ENCODE measurements at places on chromosomes 4 and X.

DNA sequence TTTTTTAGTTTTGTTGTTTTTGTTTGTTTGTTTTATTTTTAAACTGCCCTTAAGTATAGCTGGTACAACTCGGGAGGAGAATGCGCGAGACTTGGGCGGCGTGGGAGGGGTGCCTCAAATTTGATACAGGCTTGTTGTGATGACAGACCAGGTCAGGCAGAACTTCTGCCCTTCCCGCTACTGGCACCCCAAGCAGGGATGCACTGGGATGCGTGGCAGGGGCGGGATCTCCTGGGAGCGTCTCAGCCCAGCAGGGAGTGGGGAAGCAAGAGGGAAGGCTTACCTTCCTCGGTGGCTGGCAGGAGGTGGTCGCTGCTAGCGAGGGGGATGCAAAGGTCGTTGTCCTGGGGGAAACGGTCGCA is 851 bp downstream of the SFRP2 start:
- no peak for DNase-seq

- DNase-seq = peak; percentile 17
These were observed 35.7 kb upstream of the FAM241A start for GRCh38 chr4:112109360-112110058.

DNA sequence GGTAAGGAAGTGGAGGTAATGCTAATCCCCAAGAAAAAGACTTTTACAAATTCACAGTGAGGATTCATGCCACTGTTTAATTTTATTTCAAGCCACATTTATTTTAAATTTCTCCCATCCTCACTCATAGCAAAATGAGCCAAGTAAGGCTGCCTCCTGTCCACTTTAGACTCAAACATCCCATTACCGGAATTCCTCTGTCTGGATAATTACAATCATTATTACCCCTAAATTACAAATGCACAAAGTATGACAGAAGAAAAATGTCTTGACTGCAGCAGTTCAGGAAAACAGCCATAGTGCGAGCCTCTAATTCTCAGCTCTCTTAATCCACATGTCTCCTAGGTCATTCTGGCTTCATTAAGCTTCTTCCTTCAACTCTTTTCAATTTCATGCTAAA is 57.0 kb downstream of the MAPK10 start:
- DNase-seq = no peak

DNA sequence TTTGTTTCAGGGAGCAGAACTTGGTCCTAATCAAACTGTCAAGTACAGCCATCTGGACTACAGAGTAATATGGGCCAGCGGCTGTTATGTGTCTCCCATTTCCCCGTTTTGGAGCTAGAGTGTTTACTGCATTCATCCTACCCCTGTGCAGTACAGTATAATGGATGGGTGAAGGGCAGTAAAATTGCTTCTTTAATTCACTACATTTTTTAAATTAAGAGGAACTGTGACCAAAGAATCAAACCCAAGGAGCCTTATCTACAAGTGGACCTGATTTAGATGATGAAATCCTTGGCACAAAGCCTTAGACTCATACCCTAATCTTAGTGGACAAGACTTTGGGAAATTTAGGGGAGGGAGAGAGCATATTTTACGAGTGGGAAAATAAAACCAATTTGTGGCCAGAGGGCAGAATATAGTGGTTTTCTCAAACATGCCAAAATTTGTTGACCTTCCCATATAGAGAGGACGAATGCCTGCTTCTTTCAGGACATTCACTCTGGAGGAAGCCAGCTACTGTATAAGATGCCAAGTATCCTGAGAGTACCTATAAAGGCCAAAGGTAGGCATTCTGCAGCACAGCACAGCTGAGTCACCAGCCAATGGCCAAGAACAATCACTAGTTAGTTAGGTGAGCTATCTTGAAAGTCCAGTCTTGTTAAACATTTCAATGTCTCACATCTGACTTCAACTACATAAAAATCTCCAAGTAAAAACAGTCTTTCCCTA is 253.8 kb upstream of the KCNIP4 start:
- no peak for DNase-seq

- no peak for DNase-seq
These were observed 281.3 kb upstream of the FTHL17 start for GRCh38 chrX:31353095-31353494.

GRCh38 chr4:140121646-140122045 is 32.3 kb downstream of the MAML3 start:
- DNase-seq = no peak

DNA sequence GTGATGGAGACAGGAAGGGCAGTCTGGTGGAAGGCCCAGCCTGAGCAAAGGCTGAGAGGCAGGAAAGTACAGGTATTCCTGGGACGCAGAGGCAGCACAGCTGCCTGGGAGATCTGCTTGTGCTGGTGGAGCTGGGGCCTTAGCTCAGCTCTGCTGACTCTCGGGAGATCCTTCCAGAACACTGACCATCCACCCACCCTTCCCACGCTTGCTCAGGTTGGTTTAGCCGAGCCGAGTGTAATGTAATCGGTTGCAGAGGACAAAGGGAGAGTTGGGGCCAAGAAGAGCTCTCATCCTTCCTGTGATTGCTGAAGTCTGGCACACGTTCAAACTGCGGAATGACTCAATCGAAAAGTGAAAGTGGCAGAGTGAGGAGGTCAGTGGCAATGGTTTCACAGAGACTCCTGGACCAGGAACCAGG is 43.1 kb upstream of the GPR78 start:
- DNase-seq = no peak
